ENCODE measurements at places on chromosomes 5 and 9. TPM values are rescaled to one million over a fixed set of nuclear protein-coding genes. Genes with fewer than 3 reads are reported as not detected.

The HBEGF gene
- total RNA-seq = 5.7 TPM

The ZNG1A gene
- 25.9 TPM for total RNA-seq

The PCDHB4 gene
- 0.11 TPM for total RNA-seq

The ROR2 gene
- 1.6 TPM for total RNA-seq

The UNC13B gene
- 8.6 TPM for total RNA-seq
